HepG2 (cell line): ENCODE measurements at places on chromosomes 7 and 10. TPM values are rescaled to one million over a fixed set of nuclear protein-coding genes. Genes with fewer than 3 reads are reported as not detected.

GRCh38 chr7:8051373-8051772 is 82.8 kb downstream of the GLCCI1 start:
- no peak for DNase-seq
- no peaks in the 10 kb centered on the region for H3K36me3 ChIP-seq
- H3K27me3 ChIP-seq, result no peaks in the 10 kb centered on the region
- H3K27ac ChIP-seq, result no peak overlapping the region

DNA sequence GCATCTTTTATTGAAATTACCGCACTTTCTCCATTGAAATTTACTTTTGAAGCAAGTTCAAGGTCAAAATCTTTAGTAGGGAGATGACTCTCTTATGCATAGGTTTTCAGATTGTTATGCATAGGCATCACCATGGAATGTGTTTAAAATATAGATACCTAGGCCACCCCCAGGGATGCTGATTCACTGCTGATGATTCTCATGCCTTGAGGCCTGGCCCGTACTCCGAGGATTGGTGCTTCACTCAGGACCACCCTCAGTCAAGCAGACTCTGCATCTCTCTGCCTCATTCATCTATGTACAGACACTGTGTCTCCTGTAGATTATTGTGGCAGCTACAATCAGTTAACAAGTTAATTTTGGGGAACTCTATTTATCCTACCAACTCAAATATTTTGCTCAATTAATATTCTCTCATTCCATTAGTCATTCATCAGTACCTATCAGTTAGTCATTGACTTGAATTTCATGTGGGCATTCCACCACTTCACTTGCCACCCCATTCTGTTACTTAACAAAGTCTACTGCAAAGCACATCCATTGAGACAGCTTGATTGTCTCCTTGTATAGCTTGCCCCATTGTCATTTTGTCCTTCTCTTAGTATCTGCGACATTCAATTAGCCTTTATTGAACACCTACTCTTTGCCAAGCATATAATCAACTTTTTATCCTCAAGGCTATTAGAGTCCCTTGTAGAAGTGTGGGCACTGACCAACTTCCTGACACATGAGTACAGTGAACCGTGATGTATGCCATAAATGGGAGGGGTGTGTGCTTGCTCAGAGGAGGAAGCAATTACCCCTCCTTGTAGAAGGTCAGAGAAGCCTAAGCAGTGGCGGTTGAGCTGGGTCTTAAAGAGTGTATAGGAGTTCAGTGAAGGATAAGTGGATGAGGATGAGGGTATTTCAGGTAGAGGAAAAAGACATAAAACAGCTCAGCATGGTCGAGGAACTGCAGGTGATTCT is 255.6 kb upstream of the BMPER start:
- H3K4me1 ChIP-seq, result no peaks in the 10 kb centered on the region
- no peak overlapping the region for H3K27ac ChIP-seq
- DNase-seq, result no peak
- no peak overlapping the region for H3K4me3 ChIP-seq

DNA sequence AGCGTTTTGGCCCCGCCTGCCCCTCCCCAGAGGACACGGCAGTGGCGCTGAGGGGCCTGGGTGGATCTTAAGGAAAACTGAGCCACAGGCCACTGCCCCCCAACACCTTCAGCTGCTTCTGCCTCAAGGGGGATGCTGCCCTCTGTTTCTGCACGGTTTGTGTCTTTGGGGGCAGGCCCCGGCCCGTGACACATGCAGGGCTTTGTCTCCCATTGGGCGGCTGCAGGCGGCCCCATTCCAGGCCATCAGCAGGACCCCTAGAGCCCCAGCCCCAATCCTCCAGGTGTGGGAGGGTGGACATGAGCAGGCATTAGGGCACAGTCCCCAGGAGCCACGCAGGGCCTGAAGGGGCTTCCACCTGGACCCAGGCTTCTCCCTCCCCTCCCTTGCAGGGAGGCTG is 25.3 kb upstream of the PPP2R2D start:
- no peak for DNase-seq
- H3K4me3 ChIP-seq, result no peak overlapping the region
- H3K4me1 ChIP-seq, result peaks cover 13% of the 10 kb centered on the region; the same call in 1 of the 2 replicates
- peaks cover 59% of the 10 kb centered on the region for H3K27me3 ChIP-seq
- no peaks in the 10 kb centered on the region for H3K36me3 ChIP-seq

- H3K4me3 ChIP-seq, result no peak overlapping the region
- H3K27ac ChIP-seq, result no peak overlapping the region
- no peaks in the 10 kb centered on the region for H3K4me1 ChIP-seq
- H3K36me3 ChIP-seq, result no peaks in the 10 kb centered on the region
- no peak for DNase-seq
Measured at GRCh38 chr10:51300617-51301304, 226.5 kb downstream of the PRKG1 start.

Gene SPDYE1
- total RNA-seq, result not detected in 2 replicates
